ENCODE measurements at places on chromosomes 11 and 22. TPM values are rescaled to one million over a fixed set of nuclear protein-coding genes. Genes with fewer than 3 reads are reported as not detected.
A peak's percentile ranks its signal among the peaks of the same experiment; 100 is the strongest.

- no peak for DNase-seq
These were observed 427.9 kb downstream of the JRKL start for GRCh38 chr11:96817482-96818399.

DNA sequence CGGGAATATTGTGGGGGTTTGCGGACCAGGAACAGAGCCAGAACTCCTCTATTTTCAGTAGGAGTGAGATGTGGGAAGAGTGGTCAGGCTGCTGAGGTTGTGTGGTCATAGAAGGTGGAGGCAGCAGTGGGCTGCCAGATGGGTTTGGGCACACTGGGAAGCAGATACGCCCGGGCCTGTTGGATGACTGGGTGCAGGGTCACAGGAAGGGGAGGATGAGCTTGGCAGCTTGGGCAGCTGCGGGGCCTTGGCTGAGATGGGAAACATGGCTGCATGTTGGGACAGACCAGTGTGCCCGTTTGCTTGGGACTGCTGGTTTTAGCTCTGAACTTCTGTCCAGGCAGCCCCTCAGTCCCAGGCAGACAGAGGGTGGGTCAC lies 11.4 kb downstream of the SHANK3 start:
- peak; percentile 13 for DNase-seq

DNA sequence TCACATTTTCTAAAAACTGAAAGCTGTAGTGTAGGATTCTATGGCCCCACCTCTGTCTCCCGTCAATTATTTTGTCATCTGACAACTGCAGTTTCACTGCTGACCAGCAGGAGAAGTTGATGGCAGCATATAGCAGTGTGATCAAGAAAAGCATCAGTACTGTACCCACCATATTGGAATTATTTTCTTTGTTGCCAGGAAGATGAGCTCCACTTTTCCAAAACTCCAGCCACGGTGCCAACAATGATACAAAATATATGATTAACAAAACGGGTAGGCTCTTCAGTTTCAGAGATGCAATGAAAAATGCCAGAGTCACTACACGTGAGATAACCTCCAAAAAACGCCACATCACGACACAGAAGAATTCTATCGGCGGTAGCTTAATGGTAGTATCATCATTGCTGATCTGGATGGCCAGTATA lies 41.3 kb downstream of the XKR3 start:
- no peak for DNase-seq

GP1BB gene
- polyA plus RNA-seq: 12.4 TPM

MMP12 gene
- 1.4 TPM for polyA plus RNA-seq

- no peak for DNase-seq
These were observed 25.0 kb downstream of the TSKU start for GRCh38 chr11:76808171-76808570.

DNA sequence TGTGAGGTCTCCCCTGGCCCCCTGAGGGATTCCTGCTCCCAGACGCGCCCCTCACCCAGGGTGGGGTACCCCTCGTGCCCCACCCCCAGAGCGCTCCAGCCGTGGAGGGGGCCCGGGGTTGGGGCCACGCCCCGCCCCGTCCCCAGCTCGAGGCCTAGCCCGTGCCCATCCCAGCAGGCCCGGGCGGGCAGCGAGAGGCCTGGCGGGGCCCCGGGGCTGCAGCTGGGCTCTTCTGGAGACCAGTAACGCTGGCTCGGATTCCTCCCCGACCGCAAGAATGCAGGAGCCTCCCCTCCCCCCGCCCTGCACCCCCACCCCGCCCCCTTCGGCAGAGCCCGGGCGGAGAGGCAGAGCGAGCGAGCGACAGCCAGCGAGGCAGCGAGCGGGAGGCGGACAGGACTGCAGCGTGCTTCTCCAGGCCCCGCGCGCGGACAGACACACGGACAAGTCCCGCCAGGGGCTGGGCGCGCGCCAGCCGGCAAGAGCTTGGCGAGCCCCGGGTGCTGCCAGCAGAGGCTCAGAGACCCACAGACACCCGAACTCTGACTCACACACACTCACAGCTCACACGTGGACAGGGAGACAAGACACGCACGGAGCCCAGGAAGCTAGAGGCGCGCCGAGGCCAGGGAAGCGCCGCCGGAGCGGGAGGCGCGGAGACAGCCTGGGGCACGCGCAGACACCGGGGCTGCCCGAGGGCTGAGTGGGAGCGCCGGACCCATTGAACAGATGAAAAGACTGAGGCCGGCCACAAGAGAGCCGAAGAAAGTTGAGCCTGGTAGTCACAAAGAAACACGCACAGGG lies 15.2 kb downstream of the BCL9L start:
- peak; percentile 82 for DNase-seq

Data from stomach (tissue), 19 donors.